Fibroblast of skin of right quadriceps (primary cell): ENCODE measurements at places on chromosomes 3 and 15.

- DNase-seq: peak; percentile 48
Observed at GRCh38 chr3:187066228-187066995, 72.9 kb downstream of the RPL39L start.

- no peak for DNase-seq
Observed at GRCh38 chr3:61221759-61222362, 29.4 kb downstream of the FHIT start.

DNA sequence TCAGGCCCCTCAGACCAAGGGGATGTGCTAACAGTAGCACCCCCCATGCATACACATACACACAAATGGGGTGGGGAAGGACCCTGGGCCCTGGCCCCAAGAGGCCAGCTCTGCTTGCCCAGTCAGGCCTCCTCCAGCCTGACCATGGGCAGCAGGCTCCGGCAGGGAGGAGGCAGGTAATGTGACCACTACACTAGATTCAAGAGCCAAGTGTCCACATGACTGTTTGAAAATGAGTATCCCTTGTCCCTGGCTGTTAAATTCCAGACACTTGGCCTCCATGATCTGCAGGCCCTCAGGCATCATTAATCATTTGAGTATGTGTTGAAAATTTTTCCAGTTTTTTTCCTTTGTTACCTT lies 13.9 kb upstream of the GNAI2 start:
- DNase-seq: no peak

- no peak for DNase-seq
Observed at GRCh38 chr3:127693336-127693843, 20.6 kb downstream of the ABTB1 start.

GRCh38 chr3:149327156-149327555 lies 6.3 kb downstream of the TM4SF18 start:
- DNase-seq: no peak

DNA sequence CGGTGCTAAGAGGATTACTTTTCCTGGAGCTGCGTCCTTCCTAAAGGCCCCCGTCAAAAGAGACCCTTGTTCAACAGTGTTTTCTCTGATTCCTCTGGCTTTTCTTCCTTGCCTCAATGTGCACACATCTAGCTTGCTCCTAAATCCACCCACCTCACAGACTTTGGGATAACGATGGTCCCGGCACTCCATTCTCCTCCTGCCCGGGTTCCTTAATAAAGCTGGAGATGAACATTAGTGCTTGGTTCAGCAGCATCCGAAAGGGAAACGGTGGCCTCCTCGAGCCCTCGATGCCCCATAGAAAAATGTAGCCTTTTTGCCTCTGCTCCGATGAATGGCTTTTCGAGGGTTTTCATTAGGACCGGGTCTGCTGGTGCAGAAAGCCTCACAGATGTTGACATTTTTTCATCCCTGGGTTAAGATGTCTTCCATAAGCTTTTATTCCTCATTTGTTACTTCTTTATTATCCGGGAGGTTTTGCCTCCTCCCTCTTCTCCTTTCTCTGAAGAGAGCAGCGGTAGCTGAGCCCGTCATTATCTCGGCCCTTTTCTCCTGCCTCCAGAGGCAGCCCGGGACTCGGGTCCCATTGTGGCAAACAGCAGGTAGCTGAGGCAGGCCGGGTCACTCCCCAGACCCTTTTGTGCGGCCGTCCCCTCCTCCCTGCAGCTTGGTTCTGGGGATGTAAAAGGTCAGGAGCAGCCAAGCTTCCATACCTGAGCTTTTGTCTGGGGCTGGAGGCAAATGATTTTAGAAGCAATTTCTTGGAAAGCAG lies 64.6 kb downstream of the CPN2 start:
- no peak for DNase-seq

DNA sequence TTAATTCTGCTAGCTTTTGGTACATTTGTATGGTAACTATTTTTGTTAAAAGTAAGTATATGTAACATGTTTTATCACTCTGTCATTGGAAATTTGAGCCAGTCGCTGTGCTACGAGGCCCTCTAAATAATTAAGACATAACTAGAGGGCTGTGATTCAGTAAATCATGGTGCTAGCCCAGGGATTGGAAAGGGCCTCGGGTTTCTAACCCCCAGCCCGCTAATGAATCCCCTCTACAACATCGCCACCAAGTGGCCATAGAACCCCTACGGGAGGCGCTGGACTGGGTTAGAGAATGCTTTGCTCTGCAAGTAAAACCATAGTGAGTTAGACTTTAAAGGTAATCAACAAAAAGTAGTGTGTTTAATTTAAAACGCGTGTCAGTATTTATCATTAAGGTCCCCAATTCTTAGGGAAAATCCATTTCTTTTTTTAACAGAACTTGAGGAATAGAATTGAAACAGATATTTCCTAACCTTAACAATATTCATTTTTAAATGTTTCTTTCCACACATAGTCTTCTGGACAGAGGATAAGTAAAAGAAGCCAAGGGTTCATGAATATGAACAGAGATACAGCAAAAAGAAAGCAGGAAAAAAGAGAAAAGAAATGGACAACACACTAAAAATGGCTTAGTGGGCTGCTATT lies 744.7 kb downstream of the EPHA3 start:
- peak; percentile 49 for DNase-seq

DNA sequence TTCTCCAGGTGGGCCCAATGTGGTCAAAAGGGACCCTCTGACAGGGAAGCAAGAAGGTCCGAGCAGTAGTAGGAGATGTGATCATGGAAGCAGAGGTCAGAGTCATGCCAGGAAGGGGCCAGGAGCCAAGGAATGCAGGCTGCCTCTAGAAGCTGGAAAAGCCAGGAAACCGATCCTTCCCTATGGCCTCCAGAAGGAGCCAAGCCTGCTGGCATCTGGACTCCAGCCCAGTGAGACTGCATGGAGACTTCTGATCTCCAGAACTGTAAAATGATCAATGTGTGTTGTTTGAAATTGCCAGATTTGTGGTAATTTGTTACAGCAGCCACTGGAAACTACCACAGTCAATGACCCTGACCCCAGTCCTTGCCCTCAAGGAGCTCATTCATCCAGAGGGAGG lies 56.8 kb upstream of the SPATA12 start:
- no peak for DNase-seq

DNA sequence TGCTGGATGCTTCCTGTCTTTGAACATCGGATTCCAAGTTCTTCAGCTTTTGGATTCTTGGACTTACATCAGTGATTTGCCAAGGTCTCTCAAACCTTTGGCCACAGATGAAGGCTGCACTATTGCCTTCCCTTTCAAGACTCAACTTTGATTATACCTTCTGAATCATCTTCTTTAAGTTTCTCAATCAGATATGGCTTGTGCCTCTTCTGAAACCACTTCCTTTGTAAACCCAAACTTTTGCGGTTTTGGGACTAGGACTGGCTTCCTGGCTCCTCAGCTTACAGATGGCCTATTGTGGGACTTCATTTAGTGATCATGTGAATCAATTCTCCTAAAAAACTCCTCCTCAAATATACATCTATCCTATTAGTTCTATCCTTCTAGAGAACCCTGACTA lies 47.1 kb upstream of the CADPS start:
- DNase-seq: peak; percentile 63

DNA sequence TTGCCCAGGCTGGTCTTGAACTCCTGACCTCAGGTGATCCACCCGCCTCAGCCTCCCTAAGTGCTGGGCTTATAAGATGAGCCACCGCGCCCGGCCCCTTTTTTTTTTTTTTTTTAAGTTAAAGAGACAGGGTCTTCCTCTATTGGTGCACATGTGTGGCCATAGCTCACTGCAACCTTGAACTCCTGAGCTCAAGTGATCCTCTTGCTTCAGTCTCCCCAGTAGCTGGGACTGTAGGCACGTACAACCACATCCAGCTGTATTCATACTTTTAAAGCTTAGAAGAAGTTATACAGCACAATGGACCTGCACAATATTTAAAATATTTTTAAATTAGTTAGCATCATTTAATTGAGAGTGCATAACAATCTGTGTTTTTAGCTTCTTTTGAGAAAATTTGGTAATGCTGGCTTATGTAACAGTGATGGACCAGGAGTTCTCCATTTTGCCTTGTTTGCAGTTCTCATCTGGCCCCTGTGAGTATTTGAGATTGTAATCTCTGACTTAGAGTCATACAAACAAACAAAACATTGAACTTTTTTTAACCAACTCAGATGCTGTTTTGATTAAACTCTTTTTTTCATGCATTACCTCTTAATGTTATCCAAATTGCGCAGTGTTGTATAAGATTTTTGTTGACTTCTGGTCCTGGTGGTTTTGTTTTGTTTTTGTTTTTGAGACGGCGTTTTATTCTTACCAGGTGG lies 33.0 kb downstream of the CHD2 start:
- DNase-seq: no peak

- no peak for DNase-seq
Observed at GRCh38 chr15:25091421-25092158, 136.8 kb downstream of the SNRPN start.

- no peak for DNase-seq
Observed at GRCh38 chr3:121505256-121505655, 40.5 kb downstream of the POLQ start.

DNA sequence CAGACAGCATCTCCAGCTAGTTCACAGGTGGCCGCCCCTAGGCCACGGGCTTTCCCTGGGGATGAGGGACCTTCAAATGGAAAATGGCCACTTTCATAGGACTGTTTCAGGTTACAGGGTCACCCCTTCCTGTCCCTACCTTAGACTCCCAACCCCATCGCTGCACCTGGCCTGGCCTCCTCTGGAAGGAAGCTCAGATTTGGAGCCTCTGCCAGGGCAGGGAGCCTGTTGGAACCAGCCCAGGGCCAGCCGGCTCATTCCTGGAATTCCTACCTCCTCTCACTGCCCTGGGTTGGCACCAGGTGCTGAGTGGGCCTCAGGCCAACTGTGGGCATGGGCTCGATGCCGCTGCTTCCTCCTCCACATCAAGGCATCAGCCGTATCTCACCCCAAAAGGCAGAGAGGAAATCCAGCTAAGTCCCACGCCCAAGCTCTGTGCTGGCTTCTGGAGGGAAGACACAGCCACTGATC lies 42.2 kb downstream of the KLHL25 start:
- no peak for DNase-seq

- DNase-seq: no peak
Observed at GRCh38 chr15:57363661-57364060, 12.6 kb upstream of the CGNL1 start.

DNA sequence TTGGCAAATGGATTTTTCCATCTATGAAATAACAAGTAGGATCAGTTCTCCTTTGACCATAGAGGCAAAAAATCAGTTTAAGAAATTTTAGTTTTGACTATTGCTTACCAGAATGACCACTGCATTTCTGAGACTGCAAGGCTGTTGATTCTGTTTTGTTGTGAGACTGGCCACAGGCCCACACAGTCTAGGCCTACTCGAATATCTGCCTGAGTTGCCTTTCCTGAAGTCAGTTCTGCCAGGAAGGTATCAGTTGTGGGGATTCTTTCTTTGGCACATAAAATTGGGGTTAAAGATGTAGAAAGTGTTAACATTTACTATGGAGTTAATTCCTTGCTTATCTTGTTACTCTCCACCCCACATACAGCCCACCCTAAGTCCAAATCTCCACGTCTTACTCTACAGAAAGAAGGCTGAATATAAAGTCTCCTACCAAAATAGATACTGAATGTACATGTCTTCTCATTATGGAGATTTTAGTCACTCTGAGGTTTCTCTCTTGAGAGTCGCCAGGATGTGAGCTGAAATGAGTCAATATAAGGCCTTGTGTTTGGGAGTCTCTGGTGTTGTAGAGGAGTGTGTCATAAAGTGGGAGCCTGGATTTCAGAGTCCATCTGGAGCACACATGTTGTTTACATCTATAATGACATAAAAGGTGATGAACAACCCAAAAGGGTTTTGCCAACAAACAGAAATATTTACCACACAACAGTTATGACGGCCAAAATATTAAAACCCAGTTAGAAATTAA lies 45.0 kb upstream of the WWTR1 start:
- DNase-seq: peak; percentile 96

- DNase-seq: no peak
Observed at GRCh38 chr3:9098716-9099675, 135.7 kb upstream of the RAD18 start.

DNA sequence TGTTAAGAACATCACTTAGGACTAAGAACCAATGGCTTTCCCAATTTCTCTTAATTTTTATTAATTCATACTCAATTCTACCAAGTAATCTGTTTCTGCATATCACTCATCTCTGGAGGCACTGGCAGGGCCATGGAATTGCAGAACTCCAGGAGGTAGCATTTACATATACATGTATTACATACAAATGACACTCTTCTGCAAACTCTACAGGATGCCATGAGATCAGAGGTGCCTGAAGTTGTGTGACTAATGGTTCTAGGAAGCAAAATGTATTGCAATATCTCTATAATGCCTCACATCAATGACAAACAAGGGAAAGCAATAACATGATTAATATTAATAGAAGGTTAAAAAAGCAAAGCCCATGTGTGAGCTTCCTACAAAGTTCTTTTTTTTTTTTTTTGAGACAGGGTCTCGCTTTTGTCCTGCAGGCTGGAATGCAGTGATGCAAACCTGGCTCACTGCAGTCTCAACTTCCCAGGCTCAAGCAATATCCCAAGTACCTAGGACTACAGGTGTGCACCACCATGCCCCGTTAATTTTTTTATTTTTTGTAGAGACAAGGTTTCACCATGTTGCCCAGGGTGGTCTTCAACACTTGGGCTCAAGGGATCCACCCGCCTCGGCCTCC lies 33.0 kb downstream of the DENND6A start:
- no peak for DNase-seq

DNA sequence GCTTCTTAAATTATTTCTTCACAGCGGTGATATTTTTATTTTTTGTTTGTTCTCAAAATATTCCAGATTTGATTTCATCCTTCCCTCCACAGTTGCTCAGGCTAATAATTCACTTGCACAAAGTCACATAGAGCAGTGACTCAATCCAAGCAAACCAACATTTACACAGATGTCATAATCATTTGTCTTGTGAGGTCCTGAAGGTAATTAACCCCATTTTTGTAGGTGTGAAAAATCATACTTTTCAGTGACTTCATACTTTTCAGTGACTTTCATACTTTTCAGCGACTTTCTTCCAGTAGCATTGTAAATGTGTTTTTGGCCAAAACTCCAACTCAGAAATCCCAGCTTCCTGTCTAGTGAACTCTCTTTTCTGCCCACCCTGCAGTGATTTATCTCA lies 32.1 kb downstream of the CD200 start:
- no peak for DNase-seq

- no peak for DNase-seq
Observed at GRCh38 chr15:44804298-44805046, 68.1 kb downstream of the TRIM69 start.

- no peak for DNase-seq
Observed at GRCh38 chr3:13009946-13010315, 63.3 kb downstream of the IQSEC1 start.

DNA sequence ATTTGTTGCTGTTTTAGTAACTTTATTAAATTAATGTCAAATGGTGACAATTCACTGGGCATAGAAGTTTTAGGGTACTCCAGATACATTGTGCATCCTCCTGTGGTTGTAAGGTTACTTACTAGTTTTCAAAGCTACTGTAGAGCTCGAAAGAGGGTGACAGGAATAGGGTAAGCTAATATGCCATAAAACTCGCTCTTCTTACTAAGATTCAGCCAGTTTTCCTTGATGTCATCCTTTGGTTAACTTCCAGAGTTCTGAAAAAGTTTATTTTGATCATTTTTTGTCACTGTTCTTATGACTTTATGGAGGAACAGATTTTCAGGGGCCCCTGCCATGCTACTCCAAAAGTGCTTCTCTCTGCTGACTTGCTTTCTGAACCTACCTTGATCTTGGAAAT lies 334.8 kb downstream of the PLCL2 start:
- no peak for DNase-seq

GRCh38 chr15:75172284-75172820 lies 29.3 kb upstream of the C15orf39 start:
- DNase-seq: no peak
